A673 (cell line): ENCODE measurements at places on chromosomes 12 and 14. TPM values are rescaled to one million over a fixed set of nuclear protein-coding genes. Genes with fewer than 3 reads are reported as not detected.

- no peak for DNase-seq
These were observed 4.7 kb downstream of the CHD4 start for GRCh38 chr12:6602526-6602925.

- DNase-seq, result no peak
These were observed 246.2 kb downstream of the MSRB3 start for GRCh38 chr12:65524666-65525065.

- no peak for DNase-seq
These were observed 135.7 kb upstream of the SLC16A7 start for GRCh38 chr12:59459966-59460660.

- DNase-seq, result no peak
These were observed 146.5 kb downstream of the SAMD4A start for GRCh38 chr14:54713379-54713778.

GRCh38 chr12:28767836-28768348, 381.2 kb upstream of the FAR2 start:
- no peak for DNase-seq

- DNase-seq, result no peak
These were observed 14.1 kb downstream of the IFT43 start for GRCh38 chr14:75999511-76000190.

- peak; percentile 59 for DNase-seq
These were observed 81.8 kb downstream of the SLC38A1 start for GRCh38 chr12:46187023-46187422.

The GPR84 gene
- not detected in 2 replicates for total RNA-seq

The GPD1 gene
- total RNA-seq, result 0.58 and 1.3 TPM in 2 replicates

GRCh38 chr12:79250960-79251755, 386.6 kb downstream of the SYT1 start:
- no peak for DNase-seq

The CTSG gene
- total RNA-seq, result not detected in 2 replicates

DNA sequence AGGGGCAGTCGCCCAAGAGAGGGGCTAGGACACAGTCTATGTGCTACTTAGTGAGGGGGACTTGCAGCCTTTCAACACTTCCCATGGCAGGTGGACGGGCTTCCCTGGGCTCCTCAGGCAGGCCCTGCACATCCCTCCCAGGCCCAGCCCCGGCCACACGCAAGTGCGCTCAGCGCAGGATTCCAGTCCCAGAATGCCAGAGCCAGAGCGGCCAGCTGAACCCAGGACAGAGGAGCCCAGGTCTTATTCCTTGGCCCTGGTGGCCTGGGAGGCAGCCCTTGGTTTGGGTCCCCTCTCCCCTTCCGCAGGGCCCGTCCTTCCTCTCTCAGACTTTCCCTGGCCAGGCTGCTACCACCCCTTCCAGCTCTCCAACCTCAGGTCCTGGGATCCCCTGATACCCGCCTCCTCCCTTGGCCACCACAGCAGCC, 12.0 kb downstream of the DLK1 start:
- no peak for DNase-seq

The OVCH1 gene
- 0.09 TPM in 1 of 2 replicates, not detected in the other for total RNA-seq

The SOX5 gene
- total RNA-seq, result 11.9 and 16.5 TPM in 2 replicates

The RITA1 gene
- total RNA-seq, result 22.3 and 25.3 TPM in 2 replicates

DNA sequence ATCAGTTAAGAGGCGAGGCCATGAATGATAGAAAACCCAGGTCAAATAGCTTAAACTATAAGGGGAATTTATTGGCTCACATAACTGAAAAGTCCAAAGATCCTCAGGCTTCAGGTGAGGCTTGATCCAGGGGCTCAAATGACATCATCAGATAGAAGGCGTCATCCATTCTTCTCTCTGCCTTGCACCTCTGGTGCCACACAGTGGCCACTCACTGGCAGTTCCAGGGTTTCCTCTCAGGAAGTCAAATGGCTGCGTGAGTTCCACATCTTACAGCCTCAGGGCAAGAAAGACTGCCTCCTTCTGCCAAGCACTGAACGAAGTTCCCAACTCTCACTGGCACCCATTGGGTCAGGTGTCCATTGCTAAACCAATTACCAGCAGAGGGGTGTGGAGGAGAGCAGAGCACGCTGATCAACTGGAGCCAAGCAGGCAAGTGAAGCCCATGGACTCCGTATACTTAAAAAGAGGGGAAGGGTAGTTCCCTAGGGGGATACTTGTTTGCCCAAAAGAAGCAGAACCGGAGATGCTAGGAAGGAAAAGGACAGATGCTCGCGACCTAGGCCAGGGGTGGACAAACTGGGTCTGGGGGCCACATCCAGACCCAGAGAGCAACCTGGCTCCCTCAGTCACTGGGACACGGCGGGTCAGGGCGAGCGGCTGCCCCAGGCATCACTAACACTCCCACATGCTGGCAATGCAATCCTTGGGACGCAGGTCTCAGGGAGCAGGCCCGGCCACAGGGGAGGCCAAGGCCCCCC, 69.3 kb downstream of the SERPINA3 start:
- DNase-seq, result peak; percentile 56

- no peak for DNase-seq
These were observed 57.7 kb downstream of the ADGRD1 start for GRCh38 chr12:131011165-131012079.

DNA sequence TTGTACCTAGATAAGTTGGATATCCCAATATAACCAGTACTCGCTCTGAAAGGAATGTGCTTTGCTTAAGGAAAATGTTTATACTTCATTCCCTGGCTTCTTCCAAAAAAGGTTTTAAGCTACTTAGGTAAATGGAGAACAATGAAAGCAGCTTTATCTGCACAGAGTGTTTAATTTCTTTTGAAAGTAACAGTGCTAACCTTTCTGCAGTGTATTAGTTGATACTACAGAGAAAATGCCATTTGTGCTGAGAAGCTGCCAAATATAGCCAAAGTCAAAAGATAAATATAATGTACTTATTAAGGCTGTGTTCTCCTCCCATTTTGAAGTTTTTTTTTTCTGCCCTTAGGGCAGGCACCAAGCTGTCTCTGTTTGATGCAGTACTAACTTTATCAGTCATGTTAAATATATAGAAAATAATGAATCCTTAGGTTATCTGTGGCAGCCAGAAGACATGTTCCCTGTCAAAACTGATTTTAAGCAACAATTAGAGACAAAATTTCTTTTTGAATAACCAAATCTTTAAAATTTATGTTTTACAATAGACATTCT, 145.4 kb upstream of the KITLG start:
- no peak for DNase-seq

DNA sequence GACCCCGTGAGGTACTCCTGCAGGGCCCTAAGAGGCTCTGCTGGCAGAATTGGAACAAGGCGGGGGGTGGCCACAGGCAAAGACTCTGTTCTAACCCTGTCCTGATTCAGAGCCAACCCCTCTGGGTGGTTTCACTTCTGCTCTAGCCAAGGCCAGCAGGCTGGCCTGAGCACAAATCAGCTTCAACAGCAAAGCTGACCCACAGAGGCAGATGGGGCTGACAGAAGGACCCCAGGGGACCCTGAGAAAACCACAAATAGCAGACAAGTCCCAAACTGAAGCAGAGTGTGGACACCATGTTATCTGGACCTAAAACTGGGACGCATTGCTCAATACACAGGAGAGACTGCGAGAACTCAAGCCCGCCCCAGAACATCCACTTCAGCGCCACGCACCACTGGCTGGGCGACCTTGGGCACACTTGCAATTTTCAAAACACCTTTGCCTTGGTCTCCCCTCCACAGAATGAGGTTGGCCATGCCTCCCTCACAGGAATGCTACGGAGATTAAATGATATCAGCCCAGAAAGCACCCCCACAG, 76.4 kb upstream of the DICER1 start:
- DNase-seq, result no peak

- peak; percentile 49 for DNase-seq
These were observed 68.6 kb downstream of the MIA2 start for GRCh38 chr14:39302124-39302810.

The MMP19 gene
- 2.2 and 2.3 TPM in 2 replicates for total RNA-seq

The ZNF664 gene
- 135 and 144 TPM in 2 replicates for total RNA-seq

The LGR5 gene
- total RNA-seq, result 4.5 and 5.5 TPM in 2 replicates

DNA sequence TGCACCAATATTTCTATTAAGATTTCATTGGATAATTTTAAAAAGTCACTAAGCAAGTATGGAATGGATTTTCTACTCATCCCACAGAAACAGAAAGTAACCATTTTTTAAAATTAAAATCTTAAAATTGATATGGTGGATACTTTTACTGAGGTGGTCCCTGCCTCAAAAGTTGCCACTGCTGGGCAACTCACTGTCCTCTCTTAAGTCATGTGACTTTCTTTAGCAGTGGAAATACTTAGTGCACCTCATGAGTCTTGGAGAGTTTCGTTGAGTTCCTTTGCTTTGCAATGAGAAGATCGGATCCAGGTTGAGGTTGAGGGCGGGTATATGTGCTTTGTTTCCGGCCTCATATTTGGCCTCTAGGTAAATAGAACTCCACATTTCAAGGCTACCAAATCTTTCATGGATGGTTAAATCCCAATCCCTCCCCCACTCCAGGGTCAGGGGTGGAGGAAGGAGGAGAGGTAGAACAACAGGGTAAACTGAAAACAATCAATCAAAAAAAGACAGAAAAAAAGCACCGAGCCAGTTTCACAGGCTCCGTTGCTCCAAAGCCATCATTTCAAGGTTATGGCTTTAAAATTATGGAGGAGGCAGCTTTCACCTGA, 39.5 kb upstream of the DUSP6 start:
- no peak for DNase-seq

GRCh38 chr12:64923536-64923935, 99.1 kb downstream of the TBC1D30 start:
- no peak for DNase-seq

The KRT82 gene
- not detected in 2 replicates for total RNA-seq

- no peak for DNase-seq
These were observed 80.3 kb upstream of the SSTR1 start for GRCh38 chr14:38127356-38127755.

The OR4N2 gene
- not detected in 2 replicates for total RNA-seq

The CNIH1 gene
- 151 and 170 TPM in 2 replicates for total RNA-seq

GRCh38 chr12:129830796-129831195, 73.0 kb downstream of the TMEM132D start:
- no peak for DNase-seq

DNA sequence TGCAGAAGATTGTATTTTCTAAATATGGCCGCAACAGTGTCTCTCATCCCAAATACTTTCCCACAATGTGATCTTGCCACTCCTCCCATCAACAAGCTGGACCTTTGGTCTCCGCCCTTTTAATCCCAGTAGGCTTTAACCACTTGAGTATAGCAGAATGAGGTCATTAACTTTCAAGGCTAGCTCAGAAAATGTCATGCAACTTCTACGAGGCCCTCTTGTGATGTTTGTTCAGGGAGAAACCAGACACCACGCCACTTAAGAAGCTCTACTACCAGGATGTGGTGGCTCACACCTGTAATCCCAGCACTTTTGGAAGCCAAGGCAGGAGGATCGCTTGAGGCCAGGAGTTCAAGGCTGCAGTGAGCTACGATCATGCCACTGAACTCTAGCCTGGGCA, 20.1 kb upstream of the OR6J1 start:
- DNase-seq, result no peak

DNA sequence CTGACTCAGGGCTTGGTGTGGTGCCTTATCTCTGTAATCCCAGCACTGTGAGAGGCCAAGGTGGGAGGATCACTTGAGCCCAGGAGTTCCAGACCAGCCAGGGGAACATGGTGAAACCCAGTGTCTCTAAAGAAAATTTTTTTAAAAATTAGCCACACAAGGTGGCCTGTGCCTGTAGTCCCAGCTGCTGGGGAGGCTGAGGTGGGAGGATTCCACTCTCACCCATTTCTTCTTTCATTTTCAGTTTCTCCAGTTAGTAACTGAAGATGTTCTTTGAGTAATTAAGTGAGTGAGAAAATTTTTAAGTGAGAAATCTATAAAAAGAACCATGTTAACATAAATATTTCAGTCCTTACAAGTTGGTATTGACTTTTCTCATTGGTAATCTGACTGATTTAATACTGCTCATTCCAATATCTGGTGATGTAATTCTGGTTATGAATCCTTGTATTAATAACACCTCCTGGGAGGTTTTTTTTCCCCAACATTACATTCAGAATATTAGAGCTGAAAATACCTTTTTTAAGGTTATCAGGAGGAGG, 6.1 kb downstream of the METTL3 start:
- no peak for DNase-seq

- DNase-seq, result peak; percentile 86
These were observed 301.1 kb downstream of the DUSP6 start for GRCh38 chr12:89051065-89051677.

GRCh38 chr12:116910645-116911451, at the start of gene FBXW8:
TSS of gene FBXW8 (plus strand) at chr12:116910950. CDS start at chr12:116911038, 88 bp downstream.
- DNase-seq, result peak; percentile 90

The TXNRD1 gene
- 196 and 226 TPM in 2 replicates for total RNA-seq

DNA sequence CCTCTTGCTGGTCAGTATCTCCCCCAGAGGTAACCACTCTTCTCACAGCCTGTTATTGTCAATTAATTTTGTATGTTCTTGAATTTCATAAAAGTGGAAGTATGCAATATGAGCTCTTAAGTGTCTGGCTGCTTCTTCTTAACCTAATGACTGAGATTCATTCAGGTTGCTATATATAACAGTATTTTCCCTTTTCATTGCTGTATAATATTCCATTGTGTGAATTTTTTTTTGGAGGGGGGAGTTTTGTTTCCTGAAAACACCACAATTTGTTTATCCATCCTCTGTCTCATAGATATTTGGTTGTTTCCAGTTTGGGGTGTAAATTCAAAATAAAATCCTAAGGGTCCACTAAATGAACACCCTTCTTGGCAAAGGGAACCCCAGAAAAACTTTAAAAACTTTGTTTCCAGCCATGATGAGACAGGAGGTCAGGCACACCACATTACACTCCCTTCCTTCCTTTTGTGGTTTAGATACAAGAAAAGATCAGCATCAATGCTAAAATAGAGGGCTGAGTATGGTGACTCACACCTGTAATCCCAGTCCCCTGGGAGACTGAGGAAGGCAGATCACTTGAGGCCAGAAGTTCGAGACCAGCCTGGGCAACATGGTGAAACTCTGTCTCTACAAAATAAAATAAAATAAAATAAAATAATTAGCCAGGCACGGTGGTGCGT, 4.1 kb upstream of the DAO start:
- no peak for DNase-seq

DNA sequence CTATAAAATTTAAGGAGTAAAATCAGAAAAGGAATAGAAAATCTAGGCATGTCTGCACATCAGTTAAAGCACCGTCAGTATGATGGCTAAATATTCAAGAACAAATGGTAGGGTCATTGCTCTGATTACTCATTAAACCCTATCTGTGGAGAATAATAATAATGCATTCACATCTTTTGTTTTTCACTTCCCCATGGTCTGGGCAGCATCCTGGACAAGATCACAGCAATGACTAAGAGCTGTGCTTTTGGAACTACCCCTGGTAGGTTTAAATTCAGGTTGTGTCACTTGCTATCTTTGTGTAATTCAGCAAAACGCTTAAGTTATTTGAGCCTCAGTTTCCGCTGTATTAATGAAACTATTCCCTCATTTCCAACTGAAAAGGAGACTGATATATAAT, 33.1 kb downstream of the C12orf42 start:
- DNase-seq, result no peak

The SLCO1A2 gene
- not detected in 2 replicates for total RNA-seq

- DNase-seq, result no peak
These were observed 278.7 kb downstream of the ITPR2 start for GRCh38 chr12:26554332-26554731.

- no peak for DNase-seq
These were observed 8.3 kb downstream of the C3AR1 start for GRCh38 chr12:8057839-8058238.

- DNase-seq, result peak; percentile 27
These were observed 715 bp downstream of the CACNB3 start for GRCh38 chr12:48818831-48819590.

- no peak for DNase-seq
These were observed 29.4 kb downstream of the RPGRIP1 start for GRCh38 chr14:21309238-21309636.
